ENCODE measurements at places on chromosomes 4 and X.

DNA sequence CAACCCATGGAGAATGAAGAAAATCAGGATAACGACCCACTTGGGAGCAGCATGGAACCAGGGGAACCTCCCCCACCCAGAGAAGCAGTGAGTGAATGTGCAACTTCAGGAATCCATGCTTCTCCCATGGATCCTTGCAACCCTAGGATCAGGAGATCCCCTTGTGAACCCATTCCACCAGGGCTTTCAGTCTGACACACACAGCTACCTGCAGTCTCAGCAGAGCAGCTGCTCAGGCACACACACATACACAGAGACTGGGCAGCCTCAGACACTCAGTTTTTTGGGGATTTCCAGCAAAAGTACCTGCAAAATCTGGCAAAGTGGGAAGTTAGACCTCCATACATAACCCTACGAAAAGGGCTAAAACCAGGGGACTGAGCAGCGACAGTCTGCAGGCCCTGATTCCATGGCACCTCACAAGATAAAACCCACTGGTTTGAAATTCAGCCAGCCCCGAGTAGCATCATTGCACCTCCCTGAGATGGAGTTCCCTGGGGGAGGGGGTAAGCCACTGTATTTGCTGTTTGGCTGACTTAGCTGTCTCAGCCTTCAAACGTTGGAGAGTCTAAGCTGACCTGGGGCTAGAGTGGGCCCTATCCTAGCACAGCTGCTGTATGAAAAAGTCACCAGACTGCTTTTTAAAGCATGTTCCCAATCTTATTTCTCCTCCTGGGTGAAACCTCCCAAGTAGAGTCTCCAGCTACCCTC lies 737.5 kb upstream of the NDST4 start:
- no peak for DNase-seq

- no peak for DNase-seq
Observed at GRCh38 chr4:145352438-145353145, 129.1 kb upstream of the SMAD1 start.

- no peak for DNase-seq
Observed at GRCh38 chr4:45063696-45064095, 337.3 kb upstream of the GNPDA2 start.

GRCh38 chr4:152962150-152962549 lies 26.0 kb downstream of the FHDC1 start:
- no peak for DNase-seq

DNA sequence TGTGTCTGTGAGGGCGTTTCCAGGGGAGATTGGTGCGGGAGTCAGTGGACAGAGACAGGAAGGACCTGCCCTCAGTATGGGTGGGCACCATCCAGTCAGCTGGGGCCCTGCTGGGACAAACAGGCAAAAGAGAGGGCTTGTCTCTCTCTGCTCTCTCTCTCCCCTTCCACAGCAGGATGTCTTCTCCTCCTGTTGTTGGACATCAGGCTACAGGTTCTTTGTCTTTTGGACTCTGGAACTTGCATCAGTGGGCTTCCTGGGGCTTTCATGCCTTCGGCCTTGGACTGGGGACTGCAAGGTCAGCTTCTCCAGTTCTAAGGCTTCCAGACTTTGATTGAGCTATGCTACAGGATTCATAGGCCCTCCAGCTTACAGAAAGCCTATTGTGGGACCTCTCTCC lies 59.6 kb downstream of the ADGRA3 start:
- DNase-seq: no peak

DNA sequence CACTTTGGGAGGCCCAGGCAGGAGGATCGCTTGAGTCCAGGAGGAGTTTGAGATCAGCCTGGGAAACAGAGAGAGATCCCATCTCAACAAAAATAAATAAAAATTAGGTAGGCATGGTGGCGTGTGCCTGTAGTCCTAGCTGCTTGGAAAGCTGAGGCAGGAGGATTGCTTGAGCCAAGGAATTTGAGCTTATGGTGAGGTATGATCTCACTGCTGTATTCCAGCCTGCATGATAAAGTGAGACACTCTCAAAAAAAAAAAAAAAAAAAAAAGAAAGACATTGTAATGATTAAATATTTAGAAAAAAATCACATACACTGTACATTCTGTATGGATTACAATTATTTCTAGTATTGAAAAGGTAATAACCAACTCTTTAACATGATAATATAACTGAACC lies 87.1 kb downstream of the SLIT2 start:
- no peak for DNase-seq

DNA sequence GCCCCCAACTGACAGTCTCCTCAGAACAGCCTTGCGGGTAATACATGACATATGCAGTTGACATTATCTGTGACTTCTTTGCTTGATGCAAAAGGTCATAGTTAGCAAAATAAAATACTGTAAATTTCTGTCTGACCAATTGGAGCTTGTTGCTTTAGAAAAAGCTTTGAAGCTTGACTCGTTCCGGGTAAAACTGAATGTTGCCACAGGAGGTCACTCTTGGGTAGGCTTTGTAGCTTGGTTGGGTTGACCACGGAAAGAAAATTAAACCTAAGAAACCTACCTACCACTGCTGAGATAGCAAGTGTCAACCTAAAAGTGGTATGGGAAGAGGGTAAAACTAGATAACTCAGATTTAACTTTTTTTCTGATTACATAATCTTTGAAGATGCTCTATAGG lies 23.2 kb downstream of the PRPS2 start:
- no peak for DNase-seq

- DNase-seq: no peak
Observed at GRCh38 chr4:37836274-37836673, 9.8 kb downstream of the PGM2 start.

DNA sequence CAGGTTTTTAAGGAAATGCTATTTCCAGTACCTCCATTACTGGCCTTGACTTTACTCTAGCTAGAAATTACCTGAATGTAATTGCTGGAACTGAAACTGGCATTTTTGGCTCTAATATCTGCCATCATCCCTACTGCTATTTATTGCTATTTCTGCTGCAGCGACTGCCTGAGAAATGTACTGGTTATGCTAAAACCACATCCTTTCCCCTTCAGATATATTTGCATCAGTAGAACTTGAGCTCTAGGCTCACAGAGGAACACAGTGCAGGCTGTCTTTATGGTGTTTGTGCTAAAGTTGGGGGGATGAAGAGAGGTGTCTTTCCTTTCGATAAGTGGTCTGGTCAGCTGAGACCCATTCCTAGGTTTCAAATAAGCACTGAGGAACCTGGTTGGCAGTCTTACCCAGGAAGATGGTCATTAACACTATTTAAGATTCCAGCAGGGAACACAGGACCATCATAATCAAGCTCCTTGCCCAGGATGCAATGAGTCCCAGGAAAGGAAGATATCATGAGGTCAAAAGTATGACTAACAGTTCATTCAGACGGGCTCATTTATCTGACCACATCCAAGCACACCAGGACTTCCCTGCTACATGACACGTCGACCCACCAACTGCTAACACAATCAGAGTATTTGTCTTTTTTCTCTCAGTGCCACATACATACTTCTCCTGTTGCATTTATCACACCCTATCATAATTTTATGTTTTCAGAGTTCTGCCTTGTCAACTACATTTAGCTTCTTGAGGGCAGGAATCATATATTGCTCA lies 137.4 kb downstream of the GABRA3 start:
- no peak for DNase-seq

GRCh38 chr4:94939791-94940519 lies 182.2 kb downstream of the BMPR1B start:
- DNase-seq: no peak

- DNase-seq: no peak
Observed at GRCh38 chrX:47093248-47093647, 15.0 kb downstream of the RGN start.

DNA sequence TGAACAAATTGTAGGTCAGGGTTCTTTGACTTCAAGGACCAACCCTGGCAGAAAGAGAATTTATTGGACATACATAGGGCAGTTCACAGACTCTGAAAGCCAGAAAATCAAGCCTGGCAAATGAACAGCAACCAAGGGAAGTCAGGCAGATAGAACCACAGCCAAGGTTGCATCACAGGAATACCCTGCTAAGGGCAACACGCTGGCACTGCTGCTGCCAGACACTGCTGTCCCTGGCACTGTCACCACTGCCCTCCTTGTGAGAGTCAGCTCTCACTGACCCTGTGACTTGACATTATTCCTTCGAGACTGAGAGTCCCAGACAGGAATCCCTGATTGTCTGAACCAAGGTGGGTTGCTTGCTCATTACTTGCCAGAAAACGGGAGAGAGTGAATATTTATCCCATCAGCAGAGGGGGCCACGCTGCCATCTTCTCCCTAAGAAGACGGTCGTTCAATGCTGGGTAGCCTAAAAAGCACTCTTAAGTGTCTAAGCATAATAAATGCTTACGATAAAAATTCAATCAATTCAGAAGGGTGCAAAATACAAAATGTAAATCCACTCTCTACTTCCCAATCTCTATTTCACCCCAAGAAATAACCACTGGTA lies 23.2 kb upstream of the PTTG2 start:
- DNase-seq: no peak

DNA sequence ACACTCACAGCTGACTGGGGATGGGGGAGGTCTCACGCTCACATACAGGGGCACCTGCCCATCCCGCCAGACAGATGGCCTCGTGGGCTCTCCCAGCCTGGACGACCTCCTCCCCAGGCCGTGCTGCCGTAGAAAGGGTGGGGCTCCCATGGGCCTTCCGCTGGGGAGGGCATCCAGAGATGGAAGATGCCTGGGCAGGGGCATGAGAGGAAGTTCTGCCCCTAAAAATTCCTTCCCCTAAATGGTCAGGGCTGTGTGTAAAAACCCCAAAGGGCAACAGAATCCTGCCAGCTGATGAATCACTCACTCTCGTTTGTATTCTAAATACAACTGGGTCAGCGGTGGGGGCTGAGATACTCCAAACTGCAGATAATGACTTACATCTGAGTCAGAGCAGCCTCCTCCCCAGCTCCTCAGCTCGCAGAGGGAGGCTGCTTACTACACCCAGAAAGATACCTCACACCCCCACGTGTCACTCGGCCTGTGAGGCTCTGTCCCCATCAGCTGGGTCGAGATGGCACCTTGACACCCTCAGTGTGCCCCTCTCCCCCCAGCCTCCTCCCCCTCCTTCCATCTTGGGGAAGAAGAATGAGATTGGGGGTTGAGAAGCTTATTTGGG lies 10.1 kb downstream of the WDR1 start:
- DNase-seq: peak; percentile 48

DNA sequence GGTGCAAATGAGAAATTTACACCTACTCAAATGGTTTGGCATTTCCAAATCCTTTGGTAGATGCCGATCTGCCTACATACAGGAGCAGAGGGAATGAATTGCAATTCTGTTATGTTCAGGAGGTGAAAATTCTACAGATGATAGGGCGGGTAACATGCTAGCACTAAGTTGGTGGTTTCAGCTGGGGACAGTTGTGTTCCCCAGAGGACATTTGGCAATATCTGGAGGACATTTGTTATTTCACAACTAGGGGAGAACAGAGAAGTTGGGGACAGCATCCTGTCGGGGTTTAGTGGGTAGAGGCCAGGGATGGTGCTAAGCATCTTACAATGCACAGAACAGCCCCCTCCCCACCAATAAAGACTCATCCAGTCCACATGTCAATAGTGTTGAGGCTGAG lies 96.5 kb upstream of the PUDP start:
- no peak for DNase-seq

DNA sequence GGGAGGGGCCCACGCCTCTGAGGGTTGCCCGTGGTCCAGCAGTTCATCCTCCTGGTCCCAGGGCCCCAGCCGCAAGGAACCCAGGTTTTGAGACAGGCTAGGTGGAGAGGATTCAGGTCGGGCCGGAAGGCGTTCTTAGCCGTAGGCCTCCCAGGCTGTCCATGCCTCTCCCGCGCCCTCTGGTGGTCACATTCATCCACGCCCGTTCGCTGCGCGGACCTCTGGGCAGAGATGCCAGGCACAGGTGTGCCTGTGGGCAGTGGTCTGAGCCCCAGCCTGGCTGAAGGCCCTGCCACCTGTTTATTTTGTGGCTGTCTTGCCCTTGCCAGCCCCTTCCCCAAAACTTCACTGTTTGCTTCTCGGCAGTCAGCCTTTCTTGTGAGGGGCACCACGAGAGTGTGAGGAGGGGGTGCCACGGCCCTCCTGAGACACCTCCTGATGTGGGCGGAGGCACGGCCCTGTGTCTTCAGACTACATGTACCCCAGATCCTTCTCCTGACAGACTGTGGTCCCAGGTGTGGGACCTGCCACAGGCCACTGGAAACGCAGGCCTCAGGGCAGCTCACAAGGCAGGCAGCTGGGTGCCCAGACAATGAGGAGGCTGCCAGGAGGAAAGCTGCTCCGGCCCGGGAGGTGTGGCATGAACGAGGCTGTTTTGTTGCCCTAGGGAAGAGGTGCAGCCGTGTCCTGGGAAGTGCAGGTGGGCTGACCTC lies 5.0 kb downstream of the UVSSA start:
- DNase-seq: peak; percentile 69

DNA sequence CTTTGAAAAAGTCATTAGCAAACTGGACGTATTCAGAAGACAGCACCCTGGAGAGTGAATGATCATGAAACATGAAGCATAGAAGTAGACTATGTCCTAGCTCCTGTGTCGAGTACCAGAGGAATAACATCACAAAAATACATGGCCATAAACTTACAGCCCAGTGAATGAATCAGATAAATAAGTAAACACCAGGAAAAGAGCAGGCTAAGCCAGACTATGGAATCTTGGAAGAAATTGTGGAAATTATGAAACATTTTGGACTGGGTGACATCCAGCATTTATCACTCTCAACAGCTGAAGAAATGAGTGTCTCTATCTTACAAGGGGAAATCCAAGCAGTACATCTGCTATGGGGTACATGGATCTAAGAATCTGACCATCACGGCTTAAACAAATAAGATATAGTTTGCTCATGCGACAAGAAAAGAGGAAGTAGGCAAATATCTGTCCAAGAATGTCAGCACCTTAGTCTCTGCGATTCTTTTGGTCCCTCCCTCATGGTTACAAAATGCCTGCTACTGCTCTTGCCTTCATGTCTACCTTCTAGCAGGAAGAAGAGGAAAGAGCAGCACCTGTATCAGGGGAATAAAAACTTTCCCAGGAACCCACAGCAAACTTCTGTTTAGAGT lies 481.5 kb downstream of the BCOR start:
- DNase-seq: no peak

- DNase-seq: no peak
Observed at GRCh38 chr4:70901607-70901983, 574 bp upstream of the MOB1B start.

- DNase-seq: no peak
Observed at GRCh38 chr4:25949173-25949748, 35.2 kb downstream of the SMIM20 start.

GRCh38 chr4:63325140-63325539 lies 1084.1 kb downstream of the TECRL start:
- DNase-seq: no peak

DNA sequence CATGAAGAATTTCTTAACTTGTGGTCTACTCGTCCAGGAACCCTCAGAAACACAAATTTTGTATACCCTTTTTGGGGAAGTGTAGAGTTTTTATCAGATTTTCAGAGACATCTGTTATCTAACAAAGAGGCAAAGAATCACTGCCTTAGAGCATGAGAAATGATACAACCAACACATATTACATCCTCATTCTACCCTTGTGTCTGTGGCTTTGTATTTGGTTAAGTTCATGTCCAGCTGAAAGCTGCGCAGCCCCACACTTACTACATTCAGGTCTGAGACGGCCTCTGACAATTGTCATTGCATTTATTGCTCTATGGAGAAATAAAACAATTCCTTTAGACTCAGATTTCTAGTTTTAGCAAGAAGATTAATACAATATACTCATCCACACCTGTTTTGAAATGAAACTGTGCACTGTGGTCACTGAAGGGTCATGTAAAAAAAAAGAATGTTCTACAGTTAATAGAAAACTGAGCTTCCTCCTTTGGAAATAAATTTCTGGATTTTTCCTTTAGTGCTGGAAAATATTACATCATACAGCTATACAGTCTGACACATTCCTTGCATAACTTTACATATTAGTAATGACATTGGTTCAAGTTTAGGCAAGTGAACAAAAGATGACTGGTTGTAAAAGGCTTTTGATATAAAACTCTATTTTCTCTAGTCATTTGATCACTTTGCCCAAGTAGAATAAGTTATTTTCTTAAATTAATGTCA lies 39.8 kb downstream of the GLRB start:
- DNase-seq: no peak

All from stimulated activated CD4-positive, alpha-beta T cell treated with anti-CD3 and anti-CD28 coated beads, TNF-alpha, amount 100 ng/mL, for 1 hour (primary cell).